H1 (cell line): ENCODE measurements at places on chromosomes 1 and 21. TPM values are rescaled to one million over a fixed set of nuclear protein-coding genes. Genes with fewer than 3 reads are reported as not detected.

DNA sequence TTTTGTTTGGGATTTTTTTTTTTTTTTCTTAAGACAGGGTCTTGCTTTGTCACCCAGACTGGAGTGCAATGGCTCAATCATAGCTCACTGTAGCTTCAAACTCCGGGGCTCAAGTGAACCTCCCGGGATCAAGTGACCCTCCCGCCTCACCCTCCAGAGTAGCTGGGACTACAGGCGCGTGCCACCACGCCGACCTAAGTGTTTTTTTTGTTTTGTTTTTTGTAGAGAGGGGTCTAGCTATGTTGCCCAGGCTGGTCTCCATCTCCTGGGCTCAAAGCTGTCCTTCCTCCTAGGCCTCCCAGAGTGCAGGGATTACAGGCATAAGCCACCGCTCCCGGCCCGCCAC lies 776 bp downstream of the HLCS start:
- DNase-seq, result no peak

DNA sequence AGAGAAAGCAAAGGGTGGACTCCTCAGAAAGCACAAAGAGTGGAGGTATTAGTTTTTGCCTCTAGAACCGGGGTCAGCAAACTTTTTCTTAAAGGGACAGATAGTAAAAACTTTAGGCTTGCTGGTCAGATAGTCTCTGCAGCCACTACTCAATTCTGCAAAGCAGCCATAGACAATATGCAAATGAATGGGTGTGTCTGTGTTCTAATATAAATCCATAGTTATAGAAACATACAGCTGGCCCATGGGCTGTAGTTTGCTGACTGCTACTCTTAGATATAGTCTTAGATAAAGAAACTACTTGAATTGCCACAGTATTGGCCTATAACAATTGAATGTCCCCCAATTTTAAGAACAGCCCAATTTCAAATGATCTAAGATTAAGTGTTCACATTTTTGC lies 101.6 kb upstream of the CACHD1 start:
- no peak for DNase-seq

- DNase-seq, result no peak
Observed at GRCh38 chr1:214720561-214720960, 117.6 kb downstream of the CENPF start.

GRCh38 chr1:206555473-206555935 lies 48.2 kb downstream of the RASSF5 start:
- no peak for DNase-seq

DNA sequence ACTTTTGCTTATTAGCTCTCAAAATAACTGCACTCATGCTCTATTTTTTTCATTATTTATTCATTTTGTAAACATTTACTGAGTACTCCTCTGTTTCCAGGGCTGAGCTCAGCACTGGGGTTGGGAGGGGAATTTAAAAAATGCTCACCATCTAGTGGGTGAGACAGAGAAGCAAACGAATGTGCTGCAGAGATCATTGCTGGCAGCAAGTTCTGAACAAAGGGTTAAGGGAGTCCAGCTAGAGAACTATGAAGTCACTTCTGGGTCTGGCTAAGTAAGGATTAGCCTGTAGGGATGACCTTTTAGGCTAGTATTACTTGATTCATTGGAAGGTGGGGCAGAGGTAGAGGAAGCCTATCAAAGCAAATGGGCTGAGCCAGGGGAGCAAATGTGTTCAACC lies 99.1 kb upstream of the ZNF644 start:
- no peak for DNase-seq

DNA sequence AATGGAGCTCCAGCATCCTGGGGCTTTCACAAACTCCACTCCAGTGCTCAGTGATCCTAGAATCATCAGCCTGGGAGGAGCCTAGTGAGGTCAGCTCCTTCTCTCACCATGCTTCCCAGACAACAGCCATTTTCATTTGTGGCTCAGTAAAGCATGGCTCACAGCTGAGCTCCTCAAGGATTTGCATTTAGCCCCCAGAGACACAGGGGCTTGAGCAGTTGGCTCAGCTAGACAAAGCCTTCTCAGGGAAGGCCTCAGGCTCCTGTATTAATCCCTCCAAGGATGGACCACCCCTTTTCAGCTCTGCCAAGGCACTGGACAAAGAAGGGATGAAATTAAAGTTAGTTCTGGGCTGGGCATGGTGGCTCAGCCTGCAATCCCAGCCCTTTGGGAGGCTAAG lies 39.5 kb downstream of the ERI3 start:
- no peak for DNase-seq

ADGRL2 gene
- 121 and 124 TPM in 2 replicates for total RNA-seq

POMGNT1 gene
- total RNA-seq, result 37.6 and 40.3 TPM in 2 replicates

CYP4Z1 gene
- total RNA-seq, result not detected in 2 replicates

LCE1C gene
- not detected in 2 replicates for total RNA-seq

SPOCD1 gene
- total RNA-seq, result 1.8 and 2.0 TPM in 2 replicates

CALML6 gene
- total RNA-seq, result 0.92 and 1.3 TPM in 2 replicates

TLCD4 gene
- 3.5 and 4.2 TPM in 2 replicates for total RNA-seq

CSF3R gene
- not detected in 2 replicates for total RNA-seq

COL8A2 gene
- total RNA-seq, result 2.4 and 2.8 TPM in 2 replicates

CRP gene
- total RNA-seq, result not detected in 2 replicates

RBP7 gene
- total RNA-seq, result 7.2 and 7.7 TPM in 2 replicates
